Spleen (tissue), 13 donors: ENCODE measurements at places on chromosomes 4 and X. TPM values are rescaled to one million over a fixed set of nuclear protein-coding genes. Genes with fewer than 3 reads are reported as not detected.

DNA sequence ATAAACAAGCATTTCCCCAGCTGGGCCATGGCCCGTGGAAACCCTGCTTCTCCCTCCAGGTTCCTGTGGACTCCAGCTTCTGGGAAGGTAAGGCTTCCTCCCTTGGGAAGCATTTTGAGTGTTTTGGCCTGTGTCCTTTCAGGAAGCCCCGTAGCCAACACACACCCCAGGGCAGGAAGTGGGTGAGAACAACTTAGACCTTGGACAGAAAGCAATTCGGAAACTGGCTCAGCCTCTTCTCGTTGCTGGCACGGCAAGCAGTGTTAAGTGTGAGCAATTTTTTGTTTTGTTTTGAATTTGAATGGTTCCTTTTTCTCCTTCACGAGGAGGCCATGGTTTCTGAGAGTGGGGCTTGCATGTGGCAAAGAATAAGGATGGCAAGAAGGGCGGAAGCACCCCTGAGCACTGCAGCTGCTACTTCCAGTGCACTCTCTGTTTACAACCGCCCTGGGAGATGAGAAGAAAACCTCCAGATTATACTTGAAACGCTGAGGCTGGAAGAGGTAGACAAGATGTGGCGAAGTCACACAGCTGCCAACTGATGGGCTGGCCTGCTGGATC is 14.1 kb upstream of the CYTL1 start:
- no peaks in the 10 kb centered on the region for H3K27me3 ChIP-seq
- H3K36me3 ChIP-seq: no peaks in the 10 kb centered on the region
- H3K4me1 ChIP-seq: peaks cover 31% of the 10 kb centered on the region
- H3K4me3 ChIP-seq: no peak overlapping the region
- peak; percentile 78 for DNase-seq

DNA sequence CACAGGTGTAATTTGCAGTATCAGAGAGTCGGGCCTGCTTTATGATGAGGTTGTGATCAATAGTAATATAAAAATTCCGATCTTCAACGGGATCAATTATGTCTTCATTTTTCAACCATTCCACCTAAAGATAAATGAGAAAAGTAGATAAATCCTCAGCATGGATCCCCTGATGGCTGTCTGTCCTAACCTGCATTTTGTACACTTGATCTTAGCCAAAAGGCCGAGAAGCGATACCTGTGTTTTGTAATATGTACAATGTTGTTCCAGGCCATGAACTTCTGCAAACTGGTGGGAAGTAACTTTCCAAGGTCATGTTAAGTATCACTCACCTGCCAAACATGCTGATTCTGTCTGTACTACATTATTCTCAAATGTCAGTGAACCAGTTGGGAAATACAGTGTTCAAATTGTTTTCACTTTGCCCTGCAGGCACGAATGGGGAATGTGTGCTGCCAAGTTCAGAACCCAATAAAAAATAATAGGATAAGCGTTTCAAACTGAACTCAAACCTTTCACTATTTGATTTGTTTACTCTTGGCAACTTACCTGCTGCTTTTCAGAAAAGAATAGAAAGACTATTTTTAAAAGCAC is 298.1 kb downstream of the UNC5C start:
- no peak overlapping the region for H3K27ac ChIP-seq
- no peaks in the 10 kb centered on the region for H3K27me3 ChIP-seq

DNA sequence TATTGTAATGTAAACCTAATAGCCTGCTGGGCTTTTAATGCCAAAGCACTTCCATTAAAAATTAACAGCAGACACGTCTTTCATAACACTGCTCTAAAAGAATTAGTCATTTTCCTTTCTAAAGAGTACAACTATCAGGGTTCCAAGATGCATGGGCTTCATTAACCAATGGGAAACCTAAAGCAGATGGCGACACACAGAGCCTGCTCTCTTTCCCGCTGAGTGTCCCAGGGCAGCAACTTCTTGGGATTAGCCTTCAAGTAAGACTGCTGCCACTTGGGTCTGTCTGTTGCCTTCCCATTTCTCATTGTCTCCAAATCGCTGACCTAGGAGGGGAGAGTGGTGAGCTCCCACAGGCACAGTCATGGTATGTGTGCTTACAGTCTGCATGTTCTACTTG is 14.0 kb upstream of the PHKA2 start:
- H3K4me1 ChIP-seq: no peaks in the 10 kb centered on the region
- no peaks in the 10 kb centered on the region for H3K27me3 ChIP-seq
- H3K36me3 ChIP-seq: no peaks in the 10 kb centered on the region

DNA sequence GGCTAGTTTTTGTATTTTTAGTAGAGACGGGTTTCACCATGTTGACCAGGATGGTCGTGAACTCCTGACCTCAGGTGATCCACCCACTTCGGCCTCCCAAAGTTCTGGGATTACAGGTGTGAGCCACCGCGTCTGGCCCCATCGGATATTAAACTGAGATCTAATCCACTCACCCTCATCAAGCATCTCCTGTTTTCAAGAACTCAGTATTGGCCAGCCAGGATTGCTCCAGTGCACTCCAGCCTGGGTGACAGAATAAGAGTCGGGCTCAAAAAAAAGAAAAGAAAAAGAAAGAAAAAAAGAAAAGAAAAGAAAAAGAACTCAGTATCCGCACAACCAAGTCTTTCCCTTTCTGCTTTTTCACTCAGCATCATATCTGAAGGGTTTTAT is 167.6 kb downstream of the OR13H1 start:
- H3K27me3 ChIP-seq: no peaks in the 10 kb centered on the region
- no peak overlapping the region for H3K27ac ChIP-seq
- DNase-seq: no peak
- H3K36me3 ChIP-seq: no peaks in the 10 kb centered on the region
- peak overlapping the region; percentile 27 for H3K4me3 ChIP-seq

DNA sequence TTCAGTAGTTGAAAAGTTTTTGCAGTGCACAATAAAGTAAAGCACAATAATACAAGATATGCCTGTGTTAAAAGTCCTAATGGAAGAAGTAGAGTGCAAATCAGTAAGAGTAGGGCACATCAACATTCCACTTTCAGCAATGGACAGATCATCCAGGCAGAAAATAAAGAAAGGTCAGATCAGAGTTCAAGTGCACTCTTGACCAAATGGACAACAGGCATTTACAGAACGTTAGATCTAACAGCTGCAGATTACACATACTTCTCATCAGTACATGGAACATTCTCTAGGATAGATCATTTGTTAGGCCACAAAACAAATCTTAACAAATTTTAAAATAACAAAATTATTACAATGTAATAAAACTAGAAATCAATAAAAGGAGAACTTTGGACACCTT is 1373.5 kb upstream of the PABPC4L start:
- H3K36me3 ChIP-seq: no peaks in the 10 kb centered on the region
- H3K27me3 ChIP-seq: no peaks in the 10 kb centered on the region
- no peaks in the 10 kb centered on the region for H3K4me1 ChIP-seq
- H3K27ac ChIP-seq: no peak overlapping the region
- DNase-seq: no peak

The IGSF1 gene
- total RNA-seq: not detected

The CFAP47 gene
- not detected for total RNA-seq

DNA sequence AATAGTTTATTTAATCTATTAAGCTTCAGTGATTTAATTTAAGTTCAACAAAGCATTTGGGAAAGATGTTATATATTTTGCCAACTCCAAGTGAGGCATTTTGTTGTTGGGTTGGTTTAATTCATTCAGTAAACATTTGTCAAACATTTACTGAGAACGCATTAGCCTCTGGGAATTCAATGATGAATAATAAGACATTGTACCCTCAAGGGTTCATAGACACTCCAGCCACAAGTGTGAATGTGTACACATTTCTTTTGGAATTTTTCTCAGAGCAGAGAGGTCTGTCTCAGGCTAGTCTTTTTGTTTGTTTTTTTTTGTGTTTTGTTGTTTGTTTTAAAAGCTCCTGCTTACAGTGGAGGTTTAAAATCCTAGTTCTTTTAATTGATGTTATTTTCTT is 203.9 kb downstream of the SOWAHB start:
- DNase-seq: no peak
- no peak overlapping the region for H3K27ac ChIP-seq
- peaks cover 4% of the 10 kb centered on the region for H3K27me3 ChIP-seq
- H3K4me1 ChIP-seq: peaks cover 12% of the 10 kb centered on the region

The PLAC1 gene
- not detected for total RNA-seq

The CD38 gene
- total RNA-seq: 62.7 TPM

The ZFYVE28 gene
- 25.2 TPM for total RNA-seq

The TCP11X2 gene
- total RNA-seq: not detected

- no peak overlapping the region for H3K4me3 ChIP-seq
- no peak overlapping the region for H3K27ac ChIP-seq
- H3K27me3 ChIP-seq: no peaks in the 10 kb centered on the region
- no peaks in the 10 kb centered on the region for H3K4me1 ChIP-seq
- no peaks in the 10 kb centered on the region for H3K36me3 ChIP-seq
- no peak for DNase-seq
Observed at GRCh38 chr4:20017777-20018115, 234.0 kb upstream of the SLIT2 start.

DNA sequence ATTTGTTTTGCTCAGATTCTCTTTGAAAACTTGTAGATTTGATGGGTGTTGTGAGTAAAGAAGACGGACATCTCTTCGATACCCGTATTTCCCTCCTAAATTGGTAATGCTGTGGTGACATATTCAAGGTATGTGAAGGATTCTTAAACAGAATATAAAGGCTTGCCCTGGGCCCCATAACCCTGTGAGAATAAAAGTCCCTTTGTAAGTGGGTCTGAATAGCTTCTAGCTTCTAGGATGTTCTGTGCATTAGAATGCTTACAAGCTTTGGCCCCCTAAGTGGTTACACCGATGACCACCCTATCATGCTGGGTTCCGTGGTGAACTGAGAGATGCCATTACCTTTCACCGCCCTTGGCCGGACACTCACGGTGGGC is 574 bp upstream of the MOB1B start:
- H3K4me3 ChIP-seq: peak overlapping the region; percentile 85
- no peaks in the 10 kb centered on the region for H3K27me3 ChIP-seq
- H3K36me3 ChIP-seq: peaks cover 6% of the 10 kb centered on the region

DNA sequence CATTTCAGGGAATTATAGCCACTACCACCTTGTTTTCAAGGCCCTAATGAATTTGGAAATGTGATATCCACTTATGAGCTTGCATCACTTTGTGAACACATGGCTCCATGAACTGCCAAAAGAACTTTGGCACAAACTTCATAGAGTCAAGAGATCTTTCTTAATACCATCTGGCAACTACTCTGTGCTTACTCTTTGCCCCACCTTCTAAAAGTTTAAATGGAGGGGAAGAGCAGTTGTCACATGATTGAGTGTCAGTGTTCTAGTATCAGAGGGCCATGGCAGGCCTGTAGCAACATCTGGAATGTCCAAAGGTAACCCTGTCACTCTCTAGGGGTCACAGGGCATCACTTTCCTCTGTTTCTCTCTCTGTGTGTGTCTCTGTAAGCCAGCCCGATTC is 2.6 kb upstream of the ADH1B start:
- H3K4me3 ChIP-seq: no peak overlapping the region
- no peaks in the 10 kb centered on the region for H3K4me1 ChIP-seq
- no peak overlapping the region for H3K27ac ChIP-seq
- no peaks in the 10 kb centered on the region for H3K36me3 ChIP-seq
- H3K27me3 ChIP-seq: no peaks in the 10 kb centered on the region

The HERC3 gene
- total RNA-seq: 73.2 TPM

GRCh38 chr4:176910646-176911045 is 117.9 kb upstream of the VEGFC start:
- H3K27ac ChIP-seq: no peak overlapping the region
- no peak overlapping the region for H3K4me3 ChIP-seq
- no peaks in the 10 kb centered on the region for H3K36me3 ChIP-seq
- no peaks in the 10 kb centered on the region for H3K27me3 ChIP-seq

DNA sequence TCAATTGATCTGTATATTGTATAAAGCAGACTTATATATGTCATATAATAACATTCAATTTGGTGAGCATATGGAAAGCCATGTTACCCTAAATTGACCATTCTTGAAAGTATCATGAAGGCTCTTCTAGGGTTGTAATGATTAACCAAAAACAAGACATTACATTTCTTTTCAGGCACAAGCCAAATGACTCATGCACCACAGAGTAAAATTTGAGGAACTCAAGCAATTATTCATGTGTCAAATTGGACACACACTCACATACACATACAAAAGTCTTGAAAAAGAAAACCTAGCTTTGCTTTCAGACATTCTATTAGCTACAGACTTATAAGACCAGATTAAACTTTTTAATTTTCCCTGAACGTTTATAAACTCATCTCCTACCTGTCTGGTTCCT is 146.5 kb upstream of the PCDH18 start:
- H3K4me1 ChIP-seq: no peaks in the 10 kb centered on the region
- DNase-seq: no peak
- H3K27me3 ChIP-seq: no peaks in the 10 kb centered on the region
- H3K4me3 ChIP-seq: no peak overlapping the region

DNA sequence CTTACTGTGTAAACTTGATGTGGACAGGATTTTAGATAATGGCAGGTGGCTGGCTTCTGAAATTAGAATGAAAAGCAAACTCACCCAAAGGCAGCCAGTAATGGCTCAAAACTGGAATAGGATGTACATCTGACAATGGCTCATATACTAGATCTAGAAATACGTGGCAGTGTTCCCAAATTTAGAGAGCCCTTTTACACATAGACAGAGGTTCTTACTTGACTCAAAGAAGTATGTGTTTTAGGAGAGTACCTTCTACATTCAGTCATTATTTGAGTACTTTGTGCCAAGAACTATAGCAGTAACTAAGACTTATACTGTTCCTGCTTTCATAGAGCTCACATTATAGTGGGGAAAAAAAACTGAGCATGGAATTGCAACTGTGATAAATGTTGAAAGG is 48.0 kb downstream of the UBE2K start:
- H3K4me3 ChIP-seq: no peak overlapping the region
- H3K27ac ChIP-seq: no peak overlapping the region
- H3K36me3 ChIP-seq: no peaks in the 10 kb centered on the region
- no peaks in the 10 kb centered on the region for H3K4me1 ChIP-seq

DNA sequence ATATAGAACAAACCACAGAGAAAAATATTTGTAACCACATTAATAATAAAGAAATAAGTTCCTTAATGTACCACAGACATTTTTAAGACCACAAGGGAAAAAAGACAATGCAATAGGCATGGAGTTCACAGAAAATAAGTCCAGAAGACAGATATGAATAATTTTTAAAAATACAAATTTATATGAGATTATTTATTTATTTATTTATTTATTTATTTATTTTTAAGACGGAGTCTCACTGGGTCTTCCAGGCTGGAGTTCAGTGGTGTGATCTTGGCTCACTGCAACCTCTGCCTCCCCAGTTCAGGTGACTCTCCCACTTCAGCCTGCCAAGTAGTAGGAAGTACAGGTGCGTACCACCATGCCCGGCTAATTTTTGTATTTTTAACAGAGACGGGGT is 53.7 kb downstream of the THAP9 start:
- peaks cover 3% of the 10 kb centered on the region for H3K36me3 ChIP-seq
- no peak for DNase-seq
- no peaks in the 10 kb centered on the region for H3K27me3 ChIP-seq
- no peak overlapping the region for H3K27ac ChIP-seq
- no peaks in the 10 kb centered on the region for H3K4me1 ChIP-seq

The AMOT gene
- total RNA-seq: 3.8 TPM

The MECP2 gene
- 63.3 TPM for total RNA-seq

- H3K27ac ChIP-seq: no peak overlapping the region
- H3K36me3 ChIP-seq: peaks cover 4% of the 10 kb centered on the region
- DNase-seq: no peak
- H3K27me3 ChIP-seq: no peaks in the 10 kb centered on the region
- no peaks in the 10 kb centered on the region for H3K4me1 ChIP-seq
Observed at GRCh38 chr4:4477391-4477790, 64.5 kb downstream of the STX18 start.

The UGT2B10 gene
- not detected for total RNA-seq

GRCh38 chrX:138229718-138230117 is 481.8 kb downstream of the FGF13 start:
- no peak for DNase-seq
- H3K27ac ChIP-seq: no peak overlapping the region
- H3K4me3 ChIP-seq: no peak overlapping the region
- H3K36me3 ChIP-seq: no peaks in the 10 kb centered on the region

The SCRG1 gene
- 0.38 TPM for total RNA-seq
